T follicular helper cell (primary cell): ENCODE measurements at places on chromosomes 12 and 14.
A peak's percentile ranks its signal among the peaks of the same experiment; 100 is the strongest.

DNA sequence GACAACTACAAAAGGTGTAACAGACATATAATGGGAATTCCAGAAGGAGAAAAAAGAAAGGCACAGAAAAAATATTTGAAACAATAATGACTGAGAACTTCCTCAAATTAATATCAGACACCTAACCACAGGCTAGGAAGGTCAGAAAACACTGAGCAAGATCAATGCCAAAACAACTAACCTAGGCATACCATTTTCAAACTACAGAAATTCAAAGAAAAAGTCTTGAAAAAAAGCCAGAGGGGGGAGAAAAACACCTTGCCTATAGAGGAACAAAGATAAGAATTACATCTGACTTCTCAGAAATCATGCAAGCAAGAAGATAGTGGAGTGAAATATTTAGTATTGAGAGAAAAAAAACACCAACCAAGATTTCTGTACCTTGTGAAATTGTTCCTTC, 77.8 kb downstream of the RIN3 start:
- no peak for DNase-seq

DNA sequence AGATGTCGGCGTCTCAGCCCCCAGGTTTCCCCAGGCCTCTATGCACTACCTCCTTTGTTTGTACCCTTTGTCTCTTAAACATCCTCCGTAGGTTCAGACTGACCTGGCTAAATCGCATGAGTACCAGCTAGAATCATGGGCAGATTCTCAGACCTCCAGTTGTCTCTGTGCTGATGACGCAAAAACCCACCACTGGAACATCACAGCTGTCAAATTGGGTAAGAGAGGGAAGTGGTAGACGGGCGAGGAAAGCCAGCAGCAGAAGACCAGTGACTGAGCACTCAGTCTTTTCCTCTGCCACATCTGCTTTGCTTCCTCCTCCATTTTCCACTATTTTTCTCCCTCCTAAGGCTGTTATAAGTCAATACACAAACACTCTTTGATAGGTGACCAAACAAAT, 29.7 kb downstream of the A2ML1 start:
- DNase-seq: no peak

DNA sequence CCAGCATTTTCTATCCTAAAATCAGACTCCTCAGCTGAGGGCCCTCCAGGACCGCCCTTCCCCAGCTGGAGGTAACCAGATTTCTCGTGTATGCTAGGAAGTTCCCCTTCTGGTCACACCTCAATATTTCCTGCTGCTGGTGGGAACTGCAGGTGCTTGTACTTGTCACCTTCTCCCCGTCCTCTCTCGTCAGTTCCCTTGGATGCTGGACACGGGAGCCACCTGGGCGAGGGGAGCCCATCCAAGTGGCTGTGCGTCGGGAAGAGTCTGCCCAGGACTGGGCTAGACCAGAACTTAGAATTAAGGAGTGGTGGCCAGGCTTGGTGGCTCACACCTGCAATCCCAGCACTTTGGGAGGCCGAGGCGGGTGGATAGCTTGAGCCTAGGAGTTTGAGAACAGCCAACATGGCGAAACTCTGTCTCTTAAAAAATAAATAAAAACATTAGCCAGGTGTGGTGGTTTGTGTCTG, 23.2 kb upstream of the KIF26A start:
- no peak for DNase-seq

DNA sequence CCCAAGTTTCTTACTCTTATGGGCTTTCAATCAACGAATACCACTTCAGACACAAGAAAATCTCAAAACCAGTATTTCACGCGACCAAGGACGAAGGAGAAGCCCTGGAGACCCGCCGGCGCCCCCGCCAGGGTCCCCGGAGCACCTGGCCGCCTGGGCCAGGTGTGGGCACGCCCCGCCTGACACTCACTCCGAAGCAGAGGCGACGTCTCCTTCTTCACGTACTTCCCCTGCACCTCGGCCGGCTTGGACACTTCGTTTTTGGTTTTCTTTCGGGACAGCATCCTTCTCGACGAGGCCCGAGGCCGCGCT, 466 bp downstream of the SAV1 start:
- peak; percentile 14 for DNase-seq

- no peak for DNase-seq
These were observed 24.8 kb upstream of the LGALS3 start for GRCh38 chr14:55103971-55104954.

DNA sequence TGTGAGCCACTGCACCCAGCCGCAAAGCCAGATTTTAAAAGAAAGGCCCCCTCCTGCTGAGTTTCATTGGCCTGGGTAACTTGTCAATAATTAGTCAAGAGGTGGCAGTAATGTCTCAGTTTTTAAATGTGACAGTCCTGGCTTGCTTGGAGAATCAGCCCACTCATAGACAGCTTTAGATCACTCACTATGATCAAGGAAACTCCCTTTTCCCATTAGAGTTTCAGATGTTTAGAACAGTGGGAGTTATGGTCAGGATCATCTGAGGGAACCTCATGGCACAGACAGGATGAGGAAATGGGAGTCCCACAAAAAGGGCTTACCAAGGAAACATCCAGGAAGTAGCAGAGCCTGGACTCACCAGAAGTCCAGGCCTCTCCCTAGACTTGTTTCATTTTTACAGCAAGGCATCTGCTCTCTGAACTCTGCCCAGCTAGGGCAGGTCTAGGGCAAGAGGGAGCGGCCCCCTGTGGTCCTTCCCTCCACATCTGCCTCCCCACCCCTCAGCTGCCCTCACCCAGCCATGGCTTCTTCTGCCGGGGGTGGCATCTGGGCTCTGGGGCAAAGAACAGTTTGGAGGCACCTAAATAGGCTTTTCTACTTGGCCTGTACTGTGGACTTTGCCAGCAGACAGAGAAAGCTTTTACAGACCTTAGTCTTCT, 11.2 kb downstream of the BCL2L14 start:
- DNase-seq: no peak

DNA sequence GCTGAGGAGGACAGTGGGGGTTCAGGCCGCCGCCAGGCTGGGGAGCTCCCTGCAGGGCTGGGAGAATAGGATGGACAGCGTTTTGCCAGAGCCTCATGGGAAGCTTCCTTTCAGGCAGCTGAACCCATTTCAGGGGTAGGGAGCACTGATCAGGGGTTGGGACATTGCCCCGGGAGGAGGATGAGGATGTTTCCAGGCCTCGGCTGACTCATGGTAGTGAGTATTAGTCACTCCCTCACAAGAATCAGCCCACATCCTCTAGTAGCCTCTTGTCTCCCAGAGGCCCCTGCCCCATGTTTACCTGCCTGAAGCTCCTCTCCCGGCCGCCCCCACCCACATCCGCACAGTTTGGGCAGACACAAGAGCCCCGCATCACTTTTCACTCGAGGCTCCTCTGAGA, 89.8 kb downstream of the ZFP36L1 start:
- DNase-seq: peak; percentile 6

DNA sequence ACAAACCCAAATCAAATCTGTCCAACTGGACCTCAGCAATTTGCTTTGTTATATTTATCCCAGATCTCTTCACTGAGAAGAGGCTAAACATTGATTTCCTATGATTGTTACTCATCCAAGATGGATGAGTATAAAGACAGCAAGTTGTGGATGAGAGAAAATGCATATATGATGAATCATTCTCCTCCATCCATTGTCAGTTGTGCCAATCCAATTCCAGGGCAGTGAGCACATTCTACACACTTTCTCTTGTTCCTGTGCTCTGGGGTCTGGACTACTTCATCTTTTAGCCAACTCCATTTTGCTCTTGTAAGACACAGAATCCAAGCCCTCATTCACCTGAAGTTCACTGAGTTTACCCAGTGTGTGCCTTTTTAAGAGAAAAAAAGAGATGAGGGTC, 105.7 kb downstream of the GCH1 start:
- DNase-seq: no peak

DNA sequence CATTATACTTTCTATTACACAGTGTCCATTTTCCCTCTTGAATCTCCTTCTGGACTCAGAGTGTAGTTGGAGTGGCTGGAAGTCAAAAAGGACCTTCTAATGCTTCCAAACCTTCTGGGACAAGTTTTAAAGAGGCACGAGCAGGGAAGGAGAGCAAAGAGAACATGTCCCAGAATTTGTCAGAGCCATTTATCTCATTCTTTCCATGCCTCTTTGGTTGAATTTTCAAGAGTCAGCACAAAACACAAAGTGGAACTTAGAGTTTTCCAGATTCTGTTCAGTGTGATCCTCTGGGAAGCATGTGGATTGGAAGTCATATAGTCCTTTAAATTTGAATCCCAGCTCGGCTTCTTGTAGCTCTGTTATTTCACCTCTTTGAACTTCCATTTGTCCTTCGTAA, 138.2 kb upstream of the PWP1 start:
- DNase-seq: no peak

DNA sequence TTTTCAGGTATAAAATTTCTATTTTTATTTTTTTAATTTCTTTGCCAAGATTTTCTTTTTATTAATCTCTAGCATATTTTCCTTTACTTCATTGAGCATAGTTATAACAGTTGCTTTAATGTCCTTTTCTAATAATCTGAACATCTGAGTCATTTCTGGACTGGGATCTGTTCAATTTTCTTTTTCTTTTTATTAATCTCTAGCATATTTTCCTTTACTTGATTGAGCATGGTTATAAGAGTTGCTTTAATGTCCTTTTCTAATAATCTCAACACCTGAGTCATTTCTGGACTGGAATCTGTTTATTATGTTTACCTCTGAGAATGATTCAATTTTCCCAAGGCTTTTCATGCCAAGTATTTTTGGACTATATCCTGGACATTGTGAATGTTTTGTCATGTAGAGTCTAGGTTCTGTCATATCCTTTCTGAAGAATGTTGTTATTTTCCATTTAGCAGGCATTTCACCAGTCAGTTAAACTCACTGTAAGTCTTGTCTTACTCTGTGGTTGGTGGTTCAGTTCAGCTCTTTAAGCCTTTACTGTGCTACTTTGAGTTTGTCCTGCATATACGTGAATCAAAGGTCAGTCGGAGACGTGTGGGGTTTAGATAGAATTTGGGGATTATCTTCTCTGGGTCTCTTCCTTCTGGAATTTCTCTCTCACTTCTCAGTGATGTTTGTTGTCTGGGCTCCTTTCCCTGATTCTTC, 20.3 kb downstream of the TTC6 start:
- no peak for DNase-seq

GRCh38 chr14:22664261-22664660, 20.1 kb upstream of the OR6J1 start:
- no peak for DNase-seq

DNA sequence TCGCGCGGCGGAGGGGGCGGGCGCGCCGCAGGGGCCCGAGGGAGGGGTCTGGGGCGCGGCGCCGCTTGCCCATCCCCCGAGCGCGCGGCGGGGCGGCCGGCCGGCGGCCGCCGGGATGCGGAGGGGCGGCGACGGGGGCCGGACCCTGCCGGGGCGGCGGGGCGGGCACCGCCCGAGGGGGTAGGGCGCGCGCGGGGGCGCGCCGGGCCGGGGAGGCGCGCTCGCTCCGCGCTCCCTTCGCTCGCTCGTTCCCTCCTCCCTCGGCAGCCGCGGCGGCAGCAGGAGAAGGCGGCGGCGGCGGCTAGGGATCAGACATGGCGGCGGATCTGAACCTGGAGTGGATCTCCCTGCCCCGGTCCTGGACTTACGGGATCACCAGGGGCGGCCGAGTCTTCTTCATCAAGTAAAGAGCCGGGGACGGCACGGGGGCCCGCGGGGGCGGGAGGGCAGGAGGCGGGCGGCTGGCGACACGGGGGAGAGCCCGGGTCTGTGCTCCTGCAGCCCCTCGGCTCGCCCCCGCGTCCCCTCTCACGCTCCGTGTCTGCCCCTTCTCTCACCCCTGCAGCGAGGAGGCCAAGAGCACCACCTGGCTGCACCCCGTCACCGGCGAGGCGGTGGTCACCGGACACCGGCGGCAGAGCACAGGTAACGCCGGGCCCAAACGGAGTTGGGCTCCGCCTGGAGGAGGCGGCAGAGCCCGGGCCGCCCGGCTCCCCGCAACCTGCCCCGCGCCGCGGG, at the start of gene PLEKHA5:
Gene PLEKHA5 (plus strand): TSS at position 248 of the 738 bp plus-strand sequence. CDS start 67 bp downstream, at position 315.
- peak; percentile 16 for DNase-seq

GRCh38 chr14:41642789-41643188, 36.1 kb downstream of the LRFN5 start:
- no peak for DNase-seq
